Endothelial cell (in vitro differentiated cells): ENCODE measurements at places on chromosomes 3 and 15.

DNA sequence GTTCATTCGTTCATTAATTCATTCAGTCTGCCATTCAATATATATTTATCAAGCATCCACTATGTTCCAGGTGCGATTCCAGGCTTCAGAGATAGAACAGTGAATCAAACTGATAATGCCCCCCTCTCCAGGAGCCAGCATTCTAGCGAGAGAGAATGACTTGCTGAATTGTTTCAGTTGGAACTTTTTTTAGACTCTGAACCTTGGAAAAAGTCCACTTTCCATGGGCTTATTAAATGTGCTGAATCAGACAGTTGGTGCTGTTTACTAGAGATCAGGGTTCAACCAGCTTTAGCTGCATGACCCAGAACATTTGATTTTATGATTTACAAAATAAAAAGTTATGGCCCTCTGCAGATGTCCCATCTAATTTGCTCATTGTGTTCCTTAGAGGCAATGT lies 213.2 kb downstream of the THSD4 start:
- DNase-seq, result no peak

- no peak for DNase-seq
Measured at GRCh38 chr3:171178714-171179113, 152.2 kb upstream of the SLC2A2 start.

DNA sequence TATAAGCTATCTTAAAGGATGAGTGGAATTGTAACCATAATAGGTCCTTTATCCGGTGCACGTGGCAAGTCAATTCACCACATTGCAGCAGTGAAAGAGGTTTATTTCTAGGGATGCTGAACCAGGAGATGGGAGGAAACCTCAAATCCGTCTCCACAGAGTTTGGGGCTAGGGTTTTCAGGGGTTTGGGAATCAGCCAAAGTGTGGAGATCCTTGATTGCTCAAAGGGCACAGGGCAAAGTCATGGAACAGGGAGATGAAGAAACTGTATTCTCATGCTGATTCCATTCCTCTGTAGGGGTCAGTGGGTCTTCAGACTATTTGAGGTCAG lies 7.2 kb upstream of the RAF1 start:
- no peak for DNase-seq

GRCh38 chr3:118262800-118263402 lies 771.7 kb downstream of the IGSF11 start:
- no peak for DNase-seq

- no peak for DNase-seq
Measured at GRCh38 chr3:153734777-153735551, 386.2 kb upstream of the ARHGEF26 start.
